CD4-positive, CD25-positive, alpha-beta regulatory T cell (primary cell): ENCODE measurements at places on chromosomes 3 and 15. TPM values are rescaled to one million over a fixed set of nuclear protein-coding genes. Genes with fewer than 3 reads are reported as not detected.

MORC1 gene
- 0.12 TPM for total RNA-seq

- H3K36me3 ChIP-seq, result no peaks in the 10 kb centered on the region
- no peaks in the 10 kb centered on the region for H3K27me3 ChIP-seq
- no peak for DNase-seq
- no peak overlapping the region for H3K27ac ChIP-seq
- H3K4me3 ChIP-seq, result no peak overlapping the region
Measured at GRCh38 chr3:188268336-188268735, 114.4 kb downstream of the LPP start.

GRCh38 chr3:14152233-14152962 lies 26.0 kb downstream of the XPC start:
- no peak overlapping the region for H3K4me3 ChIP-seq
- no peak overlapping the region for H3K27ac ChIP-seq
- no peaks in the 10 kb centered on the region for H3K27me3 ChIP-seq

DNA sequence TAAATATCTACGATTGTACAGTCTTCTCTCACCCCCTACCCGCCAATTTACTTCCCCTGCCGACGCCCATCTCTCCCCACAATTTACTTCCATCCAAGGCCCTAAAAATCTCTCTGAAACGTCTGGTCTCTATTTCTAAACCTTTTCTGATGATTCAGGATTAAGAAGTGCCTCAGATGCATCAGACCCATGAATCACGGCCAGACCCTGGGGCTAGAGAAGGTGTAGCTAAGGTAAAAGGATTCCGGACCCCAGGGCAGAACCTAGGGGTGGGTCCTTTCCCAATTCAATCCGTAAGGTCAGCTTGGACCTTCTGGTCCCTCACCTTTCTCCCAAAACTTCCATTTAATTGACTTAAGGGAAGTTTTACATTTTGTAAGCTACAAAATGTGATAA lies 46.4 kb downstream of the LRIG1 start:
- H3K36me3 ChIP-seq, result peaks cover 73% of the 10 kb centered on the region
- no peaks in the 10 kb centered on the region for H3K27me3 ChIP-seq

DNA sequence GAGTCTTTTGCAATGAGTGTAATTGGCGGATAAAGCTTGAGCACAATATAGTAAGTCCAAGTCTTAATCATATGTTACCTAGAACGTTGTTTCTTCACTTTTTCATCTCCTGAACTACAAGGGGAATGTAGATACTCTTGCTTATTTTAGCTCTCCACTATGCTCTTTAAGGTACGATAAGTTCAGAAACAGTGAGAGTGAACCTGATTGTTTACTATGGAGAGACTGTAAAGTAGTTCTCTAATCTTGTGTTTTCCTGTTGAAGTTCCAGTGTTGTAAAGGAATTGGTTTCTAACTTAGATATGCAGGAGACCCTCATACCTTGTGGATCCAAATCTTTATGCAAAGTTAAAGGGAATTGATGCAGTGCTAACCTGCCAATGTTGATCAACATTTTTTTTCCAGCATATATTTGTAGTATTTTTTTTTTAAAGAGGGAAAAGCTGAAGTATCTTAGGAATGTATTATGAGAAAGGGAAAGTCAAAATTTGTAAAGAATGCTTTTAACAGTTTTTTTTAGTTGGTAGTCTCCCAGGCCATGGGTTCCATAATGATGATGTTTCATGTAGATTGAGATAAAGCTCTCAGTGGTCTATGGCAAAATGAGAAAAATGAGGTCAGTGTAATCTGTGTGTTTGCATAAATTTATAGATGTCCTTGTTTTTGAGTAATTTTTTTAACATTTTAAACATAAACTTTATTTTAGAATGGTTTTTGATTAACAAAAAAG lies 14.9 kb downstream of the ATP11B start:
- H3K4me1 ChIP-seq, result peaks cover 12% of the 10 kb centered on the region
- H3K27ac ChIP-seq, result no peak overlapping the region
- no peaks in the 10 kb centered on the region for H3K36me3 ChIP-seq
- no peak overlapping the region for H3K4me3 ChIP-seq
- no peaks in the 10 kb centered on the region for H3K27me3 ChIP-seq
- no peak for DNase-seq

GRCh38 chr3:87793337-87793877 lies 265.4 kb downstream of the CGGBP1 start:
- no peak for DNase-seq
- no peaks in the 10 kb centered on the region for H3K36me3 ChIP-seq
- no peak overlapping the region for H3K4me3 ChIP-seq
- H3K27ac ChIP-seq, result no peak overlapping the region
- peaks cover 23% of the 10 kb centered on the region for H3K27me3 ChIP-seq

- H3K27me3 ChIP-seq, result no peaks in the 10 kb centered on the region
- DNase-seq, result no peak
Measured at GRCh38 chr3:166177130-166177529, 339.9 kb upstream of the BCHE start.
